ENCODE measurements at places on chromosomes 5 and 9.

DNA sequence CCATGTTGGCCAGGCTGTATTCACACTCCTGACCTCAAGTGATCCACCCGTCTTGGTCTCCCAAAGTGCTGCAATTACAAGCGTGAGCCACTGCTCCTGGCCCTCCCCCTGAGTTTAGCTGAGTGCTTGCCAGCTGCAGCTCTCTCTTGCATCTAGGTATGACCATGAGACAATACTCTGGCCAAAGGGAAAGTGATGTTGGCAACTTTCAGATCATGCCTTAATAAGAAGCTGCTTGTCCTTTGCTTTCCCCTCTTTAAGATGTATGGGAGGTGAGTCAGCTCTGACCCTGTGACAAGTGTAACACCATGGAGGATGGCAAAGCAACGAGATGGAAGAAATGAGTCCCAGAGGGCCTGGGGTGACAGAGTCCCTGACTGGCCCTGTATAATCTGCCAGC lies 18.7 kb upstream of the DCAF12 start:
- no peak for DNase-seq

DNA sequence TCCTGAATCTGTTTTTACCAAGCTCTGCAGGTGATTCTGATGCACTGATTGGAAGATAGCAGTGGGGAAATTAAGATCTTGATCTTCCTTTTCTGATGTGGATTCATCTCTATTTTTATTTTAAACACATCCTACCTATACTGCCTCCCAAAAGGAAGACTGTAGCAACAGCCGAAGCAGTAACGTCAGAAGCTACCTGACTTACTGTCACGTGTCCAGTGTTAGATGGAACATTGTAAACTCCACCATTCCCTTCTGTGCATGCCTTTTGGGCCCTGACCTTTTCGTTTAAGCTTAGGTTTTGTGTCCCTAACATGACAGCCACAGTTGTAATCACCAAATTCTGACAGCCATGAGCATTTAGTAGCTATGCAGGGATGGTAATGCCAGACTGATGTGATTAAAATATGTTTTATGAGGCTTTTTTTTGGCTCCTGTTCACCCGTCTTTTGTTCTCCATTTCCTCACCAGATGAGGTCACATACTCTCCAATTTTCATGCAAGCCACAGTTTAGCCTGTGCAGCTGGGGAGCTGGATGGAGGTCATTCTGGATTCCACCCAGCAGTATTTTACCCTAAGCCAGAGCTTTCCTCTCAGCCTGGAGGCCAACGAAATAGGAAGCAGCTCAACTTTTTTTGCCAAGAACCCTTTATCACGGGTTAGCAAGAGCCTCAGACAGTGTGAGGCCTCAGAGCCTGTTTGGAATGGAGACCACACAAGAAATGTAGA lies 15.6 kb upstream of the FOXD1 start:
- no peak for DNase-seq

GRCh38 chr5:134609232-134609851 lies 23.3 kb downstream of the SAR1B start:
- no peak for DNase-seq

GRCh38 chr5:154770111-154770510 lies 14.9 kb downstream of the LARP1 start:
- DNase-seq = no peak
